Dorsolateral prefrontal cortex (tissue), 122 donors: ENCODE measurements at places on chromosomes 1 and 21. TPM values are rescaled to one million over a fixed set of nuclear protein-coding genes. Genes with fewer than 3 reads are reported as not detected.

The CHML gene
- total RNA-seq = 19.3 TPM

The CCDC190 gene
- 1.4 TPM for total RNA-seq

GRCh38 chr1:53833393-53833792 lies 4.7 kb downstream of the NDC1 start:
- no peak for DNase-seq

DNA sequence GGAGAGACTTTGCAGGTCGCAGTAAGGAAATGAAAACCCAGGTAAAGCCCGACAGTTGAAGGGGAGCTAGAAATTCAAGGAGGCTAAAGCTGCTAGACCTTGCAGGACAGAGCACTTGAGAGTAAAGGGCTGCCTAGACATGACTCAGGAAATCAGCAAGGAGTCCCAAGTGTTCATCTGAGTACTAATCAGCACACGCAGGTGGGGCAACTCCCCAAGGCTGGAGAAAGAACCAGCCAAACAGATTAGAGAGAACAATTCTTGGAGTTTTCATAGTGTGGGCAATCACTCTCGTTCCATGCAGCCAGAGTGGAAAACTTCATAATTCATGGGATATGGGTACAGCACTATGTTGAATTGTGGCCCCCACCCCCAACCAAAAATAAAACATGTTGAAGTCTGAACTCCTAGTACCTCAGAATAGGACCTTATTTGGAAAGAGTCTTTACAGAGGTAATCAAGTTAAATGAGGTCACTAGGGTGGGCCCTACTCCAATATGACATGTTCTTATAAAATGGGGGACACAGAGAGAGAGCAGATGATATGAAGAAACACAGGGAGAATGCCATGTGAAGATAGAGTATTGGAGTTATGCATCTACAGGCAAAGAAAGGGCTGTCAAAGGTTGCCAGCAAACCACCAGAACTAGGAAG lies 28.0 kb downstream of the SYDE2 start:
- DNase-seq = no peak

GRCh38 chr1:99565606-99566289 lies 80.2 kb upstream of the PALMD start:
- no peak for DNase-seq

GRCh38 chr1:13616234-13616633 lies 32.6 kb downstream of the PDPN start:
- no peak for DNase-seq

- no peak for DNase-seq
These were observed 67.7 kb downstream of the ALG6 start for GRCh38 chr1:63435161-63435560.

DNA sequence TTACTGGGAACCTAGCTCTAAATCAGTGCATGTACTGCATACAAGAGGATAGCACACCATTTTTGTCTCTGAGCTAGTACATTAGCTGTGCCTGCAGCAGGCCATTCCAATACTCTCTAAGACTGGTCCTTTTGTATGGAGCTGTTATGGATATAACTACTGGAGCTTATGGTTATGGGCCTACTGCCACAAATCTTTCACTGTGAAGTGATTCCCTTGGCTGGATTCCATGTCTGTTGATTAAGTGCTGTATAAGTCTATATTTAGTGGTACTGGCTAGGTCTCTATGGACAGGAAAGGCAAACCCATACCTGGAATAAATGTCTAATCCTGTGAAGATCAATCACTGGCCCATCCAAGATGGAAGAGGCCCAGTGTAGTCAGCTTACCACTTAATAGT lies 12.0 kb downstream of the ZFYVE9 start:
- DNase-seq = no peak

- DNase-seq = no peak
These were observed 36.6 kb downstream of the CAPZB start for GRCh38 chr1:19448491-19449439.
